ENCODE measurements at places on chromosomes 4 and X.

- no peak for DNase-seq
Observed at GRCh38 chrX:39886282-39886681, 211.5 kb downstream of the BCOR start.

DNA sequence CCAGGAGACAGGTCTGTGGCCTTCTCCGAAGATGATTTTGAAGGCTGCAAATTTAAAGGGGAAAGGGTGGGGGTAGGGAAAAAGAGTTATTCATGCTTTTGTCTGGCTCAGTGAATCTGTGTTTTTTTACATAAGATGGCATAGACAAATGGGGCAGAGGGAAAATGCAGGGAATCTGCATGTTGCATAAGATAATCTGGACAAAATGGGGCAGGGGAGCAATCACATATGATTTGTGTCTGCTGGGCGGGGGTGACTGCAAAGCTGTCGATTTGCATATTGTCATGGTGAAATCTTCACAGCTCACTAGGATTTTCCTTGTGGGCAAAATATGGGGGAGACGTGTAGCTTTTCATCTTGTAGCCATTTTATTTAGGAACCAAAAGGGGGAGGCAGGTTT, 29.4 kb upstream of the GYG2 start:
- DNase-seq = no peak

DNA sequence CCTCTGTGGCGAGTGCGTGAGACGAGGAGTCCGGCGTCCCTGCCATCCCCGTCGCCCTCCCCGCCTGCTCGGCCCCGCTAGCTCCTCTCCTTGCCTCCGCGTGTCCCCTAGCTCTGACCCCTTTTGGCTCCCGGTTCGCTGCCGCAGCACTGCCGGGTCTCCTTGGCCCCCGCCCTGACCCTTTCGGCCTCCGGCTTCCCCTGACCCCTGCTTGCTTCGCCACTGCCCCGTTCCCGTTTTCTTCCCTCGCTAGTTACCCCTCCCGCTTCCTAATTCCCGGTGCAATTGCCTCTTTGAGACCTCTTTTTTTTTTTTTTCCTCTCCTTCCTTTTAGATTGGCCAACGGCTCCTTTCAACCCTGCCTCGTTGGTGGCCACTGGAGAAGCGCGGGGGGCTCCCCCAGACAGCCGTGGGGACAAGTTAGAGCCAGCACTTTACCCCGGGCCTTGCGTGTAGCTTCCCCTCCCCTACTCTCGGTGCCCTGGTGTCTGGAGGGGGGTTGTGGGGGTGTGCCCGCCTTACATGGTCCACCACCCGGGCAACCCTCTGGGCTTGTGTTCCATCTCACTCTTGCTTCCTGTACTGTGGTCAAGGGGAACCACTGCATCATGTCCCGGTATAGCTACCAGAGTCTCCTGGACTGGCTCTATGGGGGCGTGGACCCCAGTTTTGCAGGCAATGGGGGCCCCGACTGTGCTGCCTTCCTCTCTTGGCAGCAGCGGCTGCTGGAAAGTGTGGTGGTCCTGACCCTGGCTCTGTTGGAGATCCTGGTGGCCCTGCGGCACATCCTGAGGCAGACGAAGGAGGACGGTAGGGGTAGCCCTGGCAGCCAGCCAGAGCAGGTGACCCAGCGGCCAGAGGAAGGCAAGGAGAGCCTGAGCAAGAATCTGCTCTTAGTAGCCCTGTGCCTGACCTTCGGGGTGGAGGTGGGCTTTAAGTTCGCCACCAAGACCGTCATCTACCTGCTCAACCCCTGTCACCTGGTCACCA, 548 bp downstream of the TMEM164 start:
- peak; percentile 28 for DNase-seq

GRCh38 chr4:182314537-182314936, 71.3 kb downstream of the TENM3 start:
- DNase-seq = no peak
